ENCODE measurements at places on chromosomes 7 and 10. TPM values are rescaled to one million over a fixed set of nuclear protein-coding genes. Genes with fewer than 3 reads are reported as not detected.

Gene SORCS1
- not detected for total RNA-seq

Gene NPY4R2
- not detected for total RNA-seq

- H3K4me1 ChIP-seq, result no peaks in the 10 kb centered on the region
- H3K36me3 ChIP-seq, result no peaks in the 10 kb centered on the region
- H3K4me3 ChIP-seq, result no peak overlapping the region
- no peak for DNase-seq
Measured at GRCh38 chr7:140316165-140316661, 82.1 kb downstream of the SLC37A3 start.

DNA sequence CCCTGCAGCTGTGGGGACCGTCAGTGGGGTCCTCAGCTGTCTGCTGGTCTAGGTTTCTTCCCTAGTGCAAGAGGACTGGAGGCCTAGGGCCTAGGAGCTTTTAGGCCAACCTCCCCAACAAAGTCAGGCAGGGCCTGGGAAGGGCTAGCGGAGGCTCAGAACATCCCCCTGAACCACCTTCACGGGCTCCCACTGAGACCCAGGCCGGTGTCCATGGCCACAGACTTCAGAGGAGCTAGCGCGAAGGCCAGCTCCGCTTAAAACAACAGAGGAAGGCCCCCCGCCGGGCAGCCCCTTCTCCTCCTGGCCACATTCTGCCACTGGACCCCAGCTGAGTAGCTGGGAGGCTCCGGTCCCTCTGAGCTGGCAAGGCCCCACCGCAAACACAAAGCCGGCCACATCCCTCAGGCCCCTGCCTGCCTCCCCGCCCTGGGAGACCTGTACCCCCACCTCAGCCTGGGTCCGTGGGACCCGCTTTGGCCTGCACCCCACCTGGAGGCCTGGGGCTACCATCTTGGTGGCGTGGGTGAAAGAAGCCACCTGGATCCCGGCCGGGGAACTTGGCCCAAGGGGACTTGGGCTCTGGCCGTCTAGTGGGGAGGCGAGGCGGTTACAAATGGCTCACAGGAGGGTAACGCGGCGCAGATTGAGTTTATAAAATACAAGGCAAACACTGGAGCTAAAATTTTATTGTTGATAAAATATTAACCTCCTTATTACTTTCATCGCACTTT lies 5.4 kb upstream of the UNCX start:
- H3K4me3 ChIP-seq, result no peak overlapping the region
- H3K4me1 ChIP-seq, result peaks cover 3% of the 10 kb centered on the region
- peaks cover 64% of the 10 kb centered on the region for H3K27me3 ChIP-seq
- no peak for DNase-seq

DNA sequence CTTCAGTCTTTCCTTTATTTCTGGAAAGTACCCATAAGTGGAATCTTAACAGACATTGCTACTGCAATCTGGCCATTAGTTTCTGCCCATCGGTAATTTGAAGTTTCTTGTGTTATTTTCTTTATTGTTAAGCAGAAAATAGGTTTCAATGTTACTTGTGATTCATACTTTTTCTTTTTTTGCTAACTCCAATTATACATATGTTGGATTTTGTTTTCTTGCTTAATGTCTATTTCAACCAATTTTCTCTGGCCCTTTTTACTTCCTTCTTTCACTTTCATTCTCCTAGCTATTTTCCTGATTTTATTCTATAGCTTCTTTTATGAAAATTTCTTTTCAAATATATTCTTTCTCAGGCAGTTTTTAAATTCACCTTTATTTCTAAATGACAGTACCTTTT lies 457.4 kb downstream of the TCERG1L start:
- H3K36me3 ChIP-seq, result no peaks in the 10 kb centered on the region
- no peak overlapping the region for H3K4me3 ChIP-seq
- H3K27me3 ChIP-seq, result no peaks in the 10 kb centered on the region
- no peak for DNase-seq
- H3K27ac ChIP-seq, result no peak overlapping the region
